ENCODE measurements at places on chromosomes 4 and X.

DNA sequence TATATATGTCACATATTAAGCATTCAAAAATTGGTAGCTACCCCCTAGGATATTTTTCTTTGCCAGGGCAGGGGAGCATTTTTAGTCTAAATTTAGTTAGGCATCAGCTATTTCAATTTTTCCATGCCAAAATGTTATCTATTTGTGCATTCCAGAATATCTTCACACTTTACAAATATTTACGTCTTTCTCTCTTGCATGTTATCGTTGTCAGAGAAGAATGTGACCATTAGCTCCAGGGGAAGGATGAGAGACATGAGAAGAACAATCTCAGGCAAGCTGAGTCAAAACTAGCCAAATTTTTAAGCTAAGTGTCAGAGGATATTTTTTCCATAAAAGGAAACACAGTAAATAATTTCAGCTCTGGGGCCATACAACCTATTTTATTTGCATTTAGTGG, 885.0 kb upstream of the EPHA5 start:
- no peak for DNase-seq

DNA sequence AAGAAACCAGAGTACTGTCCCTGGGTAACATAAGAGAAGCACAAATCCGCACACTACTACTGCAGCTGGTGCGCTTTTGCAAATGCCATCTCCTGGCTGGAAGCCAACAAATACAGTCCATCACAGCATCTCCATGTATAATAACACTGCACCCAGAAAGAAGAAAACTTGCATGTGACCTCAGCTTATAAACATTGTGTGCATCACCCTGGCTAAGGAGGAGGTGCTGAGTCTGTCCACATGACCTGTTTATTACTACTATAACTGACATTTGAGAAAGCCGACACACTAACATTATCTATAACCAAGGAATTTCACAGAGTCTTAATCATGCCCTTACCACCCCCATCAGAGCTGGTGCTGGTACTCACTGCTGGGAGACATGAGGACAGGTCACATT, 516.8 kb downstream of the CFAP47 start:
- no peak for DNase-seq

GRCh38 chrX:85627363-85627762, 247.9 kb upstream of the POF1B start:
- DNase-seq = no peak

DNA sequence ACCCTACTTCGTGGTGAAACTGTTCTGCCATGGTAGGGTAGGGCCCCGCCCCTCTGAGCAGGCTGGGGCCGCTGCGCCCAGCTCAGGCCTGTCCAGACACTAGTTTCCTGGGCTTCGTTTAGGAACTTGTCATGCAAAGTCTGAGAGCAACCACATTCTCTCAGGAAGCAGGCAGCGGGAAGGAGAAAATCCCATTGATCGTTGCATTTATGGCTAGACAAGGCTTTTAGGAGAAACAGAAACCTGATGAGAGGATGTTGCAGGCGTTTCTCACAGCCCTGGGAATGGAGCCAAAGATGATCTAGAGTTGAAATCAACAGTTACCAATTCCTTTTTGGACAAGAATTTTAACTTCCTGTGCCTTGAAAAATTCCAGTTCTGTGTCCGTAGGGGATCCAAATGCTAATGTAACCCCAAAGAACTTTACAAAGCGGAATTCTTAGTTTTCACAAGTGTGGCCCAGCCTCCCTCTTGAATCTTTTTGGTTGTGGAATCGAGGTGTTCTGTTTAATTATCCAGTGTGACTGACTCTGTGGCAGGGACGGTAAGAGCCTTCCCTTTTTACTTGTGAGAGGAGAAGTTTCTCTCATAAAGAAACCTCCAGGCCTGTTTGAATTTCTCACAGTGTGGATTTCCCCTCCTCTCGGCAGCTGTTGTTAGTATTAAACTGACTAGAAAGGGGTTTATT, 4.5 kb upstream of the CXCL9 start:
- peak; percentile 75 for DNase-seq

- no peak for DNase-seq
Observed at GRCh38 chrX:1060562-1060960, 151.9 kb downstream of the CRLF2 start.

- no peak for DNase-seq
Observed at GRCh38 chr4:186981161-186981560, 257.5 kb upstream of the FAT1 start.

DNA sequence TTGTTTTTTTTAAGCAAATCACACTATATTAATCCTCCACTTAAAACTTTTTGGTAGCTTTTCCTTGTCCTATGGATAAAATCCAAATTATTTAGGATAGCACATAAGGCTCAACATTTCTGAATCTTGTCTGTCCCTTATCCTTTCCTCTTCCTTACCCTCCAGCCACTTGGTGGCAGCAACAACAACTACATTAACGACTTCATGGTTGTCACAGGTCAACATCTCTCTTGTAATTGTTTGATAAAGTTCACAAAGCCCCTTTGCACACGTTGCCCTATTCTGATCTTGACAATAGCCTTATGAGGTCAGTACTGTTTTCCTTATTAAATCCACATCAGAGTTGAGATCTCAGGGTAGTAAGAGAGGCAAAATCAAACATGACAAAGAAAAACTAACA, 269.0 kb upstream of the PABPC4L start:
- DNase-seq = peak; percentile 2

- no peak for DNase-seq
Observed at GRCh38 chr4:140195806-140196205, 41.8 kb upstream of the MAML3 start.

GRCh38 chr4:54433686-54434085, 204.6 kb downstream of the PDGFRA start:
- no peak for DNase-seq

DNA sequence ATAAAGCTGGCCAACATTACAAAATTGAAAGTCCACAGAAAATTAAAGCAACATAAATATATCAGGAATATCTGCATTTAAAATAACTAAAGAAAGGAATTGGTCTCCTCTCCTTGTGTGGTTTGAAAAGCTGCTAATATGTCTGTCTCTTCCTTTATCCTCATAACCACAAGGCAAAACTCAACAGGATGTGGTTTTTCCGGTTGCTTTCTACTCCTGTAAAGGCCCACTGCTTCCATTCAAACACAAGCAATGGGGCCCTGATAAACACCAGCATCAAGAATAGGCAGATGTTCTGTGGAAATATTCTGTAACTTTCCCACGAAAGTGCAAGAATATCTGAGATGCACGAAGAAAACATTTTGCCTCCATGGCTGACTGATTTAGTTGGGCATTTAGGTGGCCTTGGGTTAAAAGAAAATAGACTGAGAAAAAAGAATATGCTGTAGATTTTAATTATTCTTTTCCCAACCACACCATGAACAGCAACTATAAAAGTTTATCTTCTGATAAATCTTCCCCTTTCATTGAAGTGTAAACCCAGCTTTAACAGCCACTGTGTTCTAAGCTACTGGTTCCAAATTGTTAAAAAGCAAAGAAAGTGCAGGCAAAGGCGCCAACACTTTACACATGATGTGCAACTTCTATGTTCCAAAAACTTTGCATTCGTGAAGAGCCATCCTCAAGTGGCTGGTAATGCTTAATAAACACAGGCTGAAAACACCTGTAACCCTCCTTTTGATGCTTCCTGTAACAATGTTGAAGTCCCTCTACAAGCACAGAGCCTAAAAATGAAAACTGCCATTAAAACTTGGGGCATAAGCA, 50.5 kb upstream of the NDST3 start:
- no peak for DNase-seq

DNA sequence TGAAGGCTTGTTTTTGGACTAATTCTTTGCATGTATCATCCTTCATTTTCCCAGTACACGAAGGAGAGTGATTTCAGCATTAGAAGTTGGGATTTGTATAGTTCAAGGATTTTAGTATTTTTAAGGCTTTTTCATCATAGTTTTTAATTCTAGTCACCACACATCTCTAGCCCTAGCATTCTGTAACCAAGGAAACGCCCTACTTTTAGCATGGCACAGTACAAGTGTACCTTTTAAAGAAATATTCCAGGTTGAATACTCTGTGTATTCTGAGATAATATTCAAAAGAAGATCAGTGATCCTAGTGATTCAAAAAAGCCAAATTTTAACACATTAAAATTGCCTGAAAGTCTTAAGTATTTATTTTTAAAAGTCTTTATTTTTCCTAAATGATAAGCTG, 150.5 kb downstream of the RAP1GDS1 start:
- no peak for DNase-seq

DNA sequence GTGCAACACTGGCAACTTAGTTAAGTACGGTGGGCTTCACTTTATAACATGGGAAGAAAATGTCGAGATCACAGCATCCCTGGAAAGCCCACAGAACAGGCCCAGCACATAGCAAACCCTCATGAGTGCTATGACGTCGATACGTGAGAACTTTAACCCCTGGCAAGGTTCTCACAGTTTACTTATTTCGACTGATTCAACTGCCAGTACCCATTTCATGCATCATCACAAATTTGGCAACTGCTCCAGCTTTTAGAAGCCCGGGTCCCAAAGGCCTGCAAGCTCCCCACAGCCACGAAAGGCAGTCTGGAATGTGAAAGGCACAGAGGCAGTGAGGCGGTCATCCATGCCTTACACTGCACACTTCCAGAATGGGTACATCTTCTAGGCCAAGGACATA, 41.2 kb downstream of the RELL1 start:
- DNase-seq = no peak

- DNase-seq = no peak
Observed at GRCh38 chr4:83251447-83251830, 33.2 kb downstream of the COQ2 start.

- no peak for DNase-seq
Observed at GRCh38 chr4:14000091-14000814, 372.7 kb upstream of the BOD1L1 start.

GRCh38 chrX:49212861-49213260, 12.9 kb upstream of the SYP start:
- DNase-seq = no peak

- no peak for DNase-seq
Observed at GRCh38 chrX:74523870-74524735, 90.3 kb downstream of the RLIM start.

GRCh38 chr4:56699537-56700105, 18.5 kb upstream of the HOPX start:
- DNase-seq = no peak

DNA sequence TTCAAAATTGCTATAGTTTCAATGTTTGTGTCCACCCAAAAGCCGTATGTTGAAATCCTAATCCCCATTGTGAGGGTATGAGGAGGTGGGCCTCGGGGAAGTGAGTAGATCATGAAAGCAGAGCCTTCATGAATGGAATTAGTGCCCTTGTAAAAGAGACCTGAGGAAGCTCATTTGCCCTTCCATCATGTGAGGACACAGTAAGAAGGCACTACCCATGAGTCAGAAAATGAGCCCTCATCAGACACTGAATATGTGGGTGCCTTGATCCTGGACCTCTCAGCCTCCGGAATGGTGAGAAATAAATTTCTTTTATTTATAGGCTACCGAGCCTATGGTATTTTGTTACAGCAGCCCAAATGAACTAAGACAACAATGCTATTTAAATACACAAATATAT, 57.7 kb upstream of the EFHC2 start:
- DNase-seq = no peak

DNA sequence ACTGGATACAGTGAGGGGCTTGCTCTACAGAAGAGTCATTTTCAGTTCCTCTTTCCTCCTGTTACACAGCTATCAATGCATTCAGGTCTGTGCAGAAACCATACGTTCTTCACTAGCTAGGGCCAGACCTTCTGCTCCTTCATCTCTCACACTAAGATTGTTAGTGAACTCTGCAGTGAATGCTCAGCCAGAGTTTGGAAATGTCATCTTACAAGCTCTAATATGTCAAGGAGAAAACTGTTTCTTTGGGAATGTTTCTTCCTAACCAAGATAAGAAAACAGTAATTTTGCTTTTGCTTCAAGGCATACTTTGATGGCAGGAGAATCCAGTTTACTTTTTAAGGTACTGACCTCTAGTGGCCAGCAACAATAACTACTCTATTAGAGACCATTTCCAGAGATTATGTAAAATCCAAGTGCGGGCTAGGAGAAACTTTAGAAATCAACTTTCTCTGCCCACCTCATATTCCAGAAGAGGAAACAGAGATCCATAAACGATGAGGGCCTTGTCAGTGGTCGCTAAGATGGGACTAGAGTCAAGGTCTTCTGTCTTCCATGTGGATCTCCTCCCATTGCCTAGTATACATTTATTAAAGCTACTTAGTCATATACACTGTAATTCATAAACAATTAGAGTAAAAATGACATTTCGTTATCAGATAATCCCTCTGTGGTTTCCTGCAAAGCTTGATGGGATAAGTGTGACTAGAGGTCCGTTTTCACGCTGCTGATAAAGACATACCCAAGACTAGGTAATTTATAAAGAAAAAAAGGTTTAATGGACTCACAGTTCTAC, 12.1 kb upstream of the CC2D2A start:
- peak; percentile 28 for DNase-seq

DNA sequence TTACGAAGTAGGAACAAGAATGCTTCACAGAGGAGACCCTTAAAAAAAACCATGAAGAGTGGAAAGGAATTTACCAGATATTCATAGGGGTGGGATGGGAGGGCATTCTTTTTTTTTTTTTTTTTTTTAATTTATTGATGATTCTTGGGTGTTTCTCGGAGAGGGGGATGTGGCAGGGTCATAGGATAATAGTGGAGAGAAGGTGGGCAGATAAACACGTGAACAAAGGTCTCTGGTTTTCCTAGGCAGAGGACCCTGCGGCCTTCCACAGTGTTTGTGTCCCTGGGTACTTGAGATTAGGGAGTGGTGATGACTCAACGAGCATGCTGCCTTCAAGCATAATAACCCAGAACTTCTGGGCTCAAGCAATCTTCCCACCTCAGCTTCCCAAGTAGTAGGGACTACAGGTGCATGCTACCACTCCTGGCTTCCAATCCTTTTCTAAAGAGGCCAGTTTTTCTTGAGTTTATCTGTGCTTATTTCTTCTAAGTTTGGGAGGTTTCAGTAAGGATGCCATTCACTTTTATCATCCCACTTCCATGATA, 65.9 kb upstream of the OGT start:
- DNase-seq = no peak

GRCh38 chrX:21973321-21974010, 33.0 kb downstream of the SMS start:
- no peak for DNase-seq

DNA sequence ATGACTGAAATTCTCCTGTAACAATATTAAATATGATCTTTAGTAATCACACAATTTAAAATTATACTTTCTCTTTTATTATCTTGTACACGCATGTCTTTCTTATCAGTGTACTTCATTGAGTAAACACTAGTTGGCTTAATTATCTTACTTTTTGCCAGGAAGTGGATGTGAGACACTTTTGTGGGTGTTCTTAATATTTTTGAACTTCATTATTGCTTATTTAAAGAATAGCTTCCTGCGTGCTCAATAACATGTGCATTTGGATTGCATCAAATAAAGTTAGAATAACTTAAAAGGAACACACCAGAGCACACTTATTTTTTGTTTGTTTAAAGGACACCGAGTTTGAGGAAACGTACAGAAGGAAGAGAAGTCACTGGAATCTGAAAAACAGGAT, 128.5 kb upstream of the VEGFC start:
- no peak for DNase-seq

Data from GM10248 (cell line).